ENCODE measurements at places on chromosomes 2 and 18.
A peak's percentile ranks its signal among the peaks of the same experiment; 100 is the strongest.

- no peak for DNase-seq
These were observed 43.6 kb downstream of the POLE4 start for GRCh38 chr2:75002007-75002406.

DNA sequence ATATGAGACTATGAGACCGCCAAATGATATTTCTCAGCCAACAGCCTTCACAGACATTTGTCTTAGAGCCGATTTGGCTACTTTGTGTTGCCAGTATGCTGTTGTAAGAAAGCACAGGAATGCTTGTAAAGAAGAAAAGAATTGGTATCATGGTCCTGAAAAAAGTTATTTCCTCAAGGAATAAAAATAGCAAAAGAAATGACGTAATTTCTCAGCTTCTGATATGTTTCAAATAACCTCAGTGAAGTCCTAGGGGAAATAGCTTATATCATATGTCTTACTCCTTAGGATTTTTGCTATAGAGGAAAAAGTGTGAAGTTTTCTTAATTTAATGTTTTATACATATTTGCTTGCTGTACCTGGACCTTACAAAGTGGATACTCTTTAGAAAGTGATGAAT lies 23.0 kb downstream of the SCN1A start:
- no peak for DNase-seq

GRCh38 chr18:9684881-9685614 lies 23.1 kb upstream of the RAB31 start:
- no peak for DNase-seq

DNA sequence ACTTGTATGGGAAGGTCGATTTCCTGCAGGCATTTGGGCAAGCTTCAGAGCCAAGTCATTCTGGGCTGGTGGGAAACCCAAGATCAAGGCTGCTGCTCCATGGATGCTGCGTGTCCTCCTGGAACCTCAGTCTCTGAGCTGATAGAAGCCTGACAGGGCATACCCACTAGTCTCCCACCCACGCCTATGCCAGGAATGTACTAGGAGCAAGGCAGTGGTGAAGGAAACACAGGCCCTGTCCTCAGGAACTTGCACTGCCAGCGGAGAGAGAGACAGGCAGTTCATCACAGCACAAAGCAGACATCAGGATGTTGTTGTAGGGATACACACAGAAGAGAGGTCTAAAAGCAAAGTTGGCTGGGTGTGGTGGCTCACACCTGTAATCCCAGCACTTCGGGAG lies 84.2 kb downstream of the PLB1 start:
- DNase-seq: no peak

DNA sequence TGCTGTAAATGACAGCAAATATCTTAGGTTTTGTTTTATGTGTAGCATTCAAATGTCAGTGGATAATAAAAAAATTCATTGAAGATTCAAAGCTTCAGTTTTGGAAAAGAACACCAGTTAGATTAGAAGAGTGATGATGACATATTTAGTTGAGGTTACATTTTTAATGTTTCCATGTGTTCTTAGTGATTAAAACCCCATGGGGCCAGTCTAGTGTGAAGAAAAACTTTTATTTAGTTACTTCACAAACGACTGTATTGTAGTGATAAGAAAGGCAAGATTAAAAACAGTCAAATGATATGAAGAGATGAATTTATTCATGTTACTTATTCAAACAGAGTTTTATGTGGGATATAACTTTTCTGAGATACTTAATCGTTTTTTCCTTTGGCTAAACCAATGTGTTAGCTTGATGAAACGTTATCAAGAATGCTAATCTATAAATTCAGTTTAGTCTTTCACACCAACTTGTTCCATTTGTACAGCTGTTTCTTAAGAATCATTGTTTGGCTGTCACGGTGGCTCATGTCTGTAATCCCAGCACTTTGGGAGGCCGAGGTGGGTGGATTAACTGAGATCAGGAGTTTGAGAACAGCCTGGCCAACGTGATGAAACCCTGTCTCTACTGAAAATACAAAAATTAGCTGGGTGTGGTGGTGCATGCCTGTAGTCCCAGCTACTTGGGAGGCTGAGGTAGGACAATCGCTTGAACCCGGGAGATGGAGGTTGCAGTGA lies 11.6 kb downstream of the BMPR2 start:
- no peak for DNase-seq

- DNase-seq: no peak
These were observed 9.9 kb upstream of the ZEB2 start for GRCh38 chr2:144529841-144530240.

- DNase-seq: no peak
These were observed 29.2 kb downstream of the SMAD7 start for GRCh38 chr18:48921305-48922225.

DNA sequence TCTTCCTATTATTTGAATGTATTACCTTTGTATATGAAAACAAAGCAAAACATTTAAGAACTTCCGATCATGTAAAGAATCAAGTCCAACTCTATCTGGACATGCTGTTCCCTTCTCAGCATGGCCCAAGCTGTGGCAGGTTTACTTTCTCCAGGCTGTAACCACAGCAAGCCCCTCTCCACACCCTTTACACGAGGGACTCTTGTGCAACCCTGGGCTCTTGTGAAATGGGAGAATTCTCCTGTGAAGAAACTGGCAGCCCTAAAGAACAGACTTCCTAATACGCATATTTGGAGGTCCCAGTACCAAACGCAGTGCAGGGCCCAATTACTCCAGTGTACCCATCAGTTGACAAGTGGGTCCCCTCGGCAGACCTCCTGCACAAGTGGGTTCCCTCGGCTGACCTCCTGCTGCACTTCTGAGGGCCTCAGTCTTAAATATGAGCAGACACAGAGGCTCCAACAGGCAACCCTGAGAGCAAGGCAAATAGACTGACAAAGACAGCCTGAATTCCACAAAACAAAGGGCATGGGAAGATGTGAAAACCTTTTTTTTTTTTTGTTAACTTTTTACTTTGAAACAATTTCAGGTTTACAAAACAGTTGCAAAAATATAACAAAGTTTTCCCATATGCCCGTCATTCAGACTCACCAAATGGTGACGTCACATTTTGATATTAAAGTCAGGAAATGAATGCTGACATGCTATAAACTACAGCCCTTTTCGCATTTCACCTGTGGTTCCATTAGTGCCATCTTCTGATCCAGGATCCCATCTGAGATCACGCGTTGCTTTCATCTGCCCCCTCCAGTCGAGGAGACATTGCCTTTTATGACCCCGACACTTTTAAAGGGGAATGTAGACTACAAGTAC lies 78.2 kb downstream of the FBXO15 start:
- DNase-seq: no peak

DNA sequence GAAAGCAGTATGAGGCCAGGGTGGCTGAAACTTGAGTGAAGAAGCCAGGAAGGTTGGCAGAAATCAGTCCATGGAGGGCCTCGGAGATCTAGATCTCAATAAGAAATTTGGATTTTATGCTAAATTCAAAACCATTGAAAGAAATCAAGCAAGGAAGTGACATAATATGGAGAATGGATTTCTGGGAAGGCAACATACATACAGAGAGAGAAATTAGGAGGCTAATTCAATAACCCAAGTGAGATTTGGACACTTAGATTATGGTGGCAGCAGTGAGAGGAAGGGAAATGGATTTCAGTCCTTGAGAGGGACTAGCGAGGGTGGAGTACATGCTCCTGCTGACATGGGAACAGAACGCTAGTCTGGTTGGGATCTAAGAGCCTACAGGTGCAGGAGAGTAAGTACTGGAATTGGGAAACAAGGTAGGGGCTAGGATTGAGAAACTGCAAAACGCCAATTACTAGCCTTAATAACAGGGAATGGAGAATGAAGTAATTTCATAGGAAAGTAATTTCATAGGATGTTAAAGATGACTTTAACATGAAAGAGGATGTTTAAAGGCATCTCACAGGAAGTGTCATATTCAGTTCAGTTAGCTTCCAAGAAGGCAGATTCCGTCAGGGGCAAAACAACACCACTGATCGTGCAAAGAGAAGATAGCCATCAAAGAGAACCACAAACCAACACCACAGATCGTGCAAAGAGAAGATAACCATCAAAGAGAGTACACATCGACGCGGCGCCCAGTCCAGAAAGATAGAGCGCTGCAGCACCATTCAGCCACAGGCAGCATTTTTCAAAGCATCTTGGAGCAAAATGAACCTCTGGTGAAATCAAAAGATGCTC lies 27.2 kb downstream of the CDKL4 start:
- DNase-seq: peak; percentile 30

- DNase-seq: no peak
These were observed 93.2 kb downstream of the CABYR start for GRCh38 chr18:24231773-24232735.

DNA sequence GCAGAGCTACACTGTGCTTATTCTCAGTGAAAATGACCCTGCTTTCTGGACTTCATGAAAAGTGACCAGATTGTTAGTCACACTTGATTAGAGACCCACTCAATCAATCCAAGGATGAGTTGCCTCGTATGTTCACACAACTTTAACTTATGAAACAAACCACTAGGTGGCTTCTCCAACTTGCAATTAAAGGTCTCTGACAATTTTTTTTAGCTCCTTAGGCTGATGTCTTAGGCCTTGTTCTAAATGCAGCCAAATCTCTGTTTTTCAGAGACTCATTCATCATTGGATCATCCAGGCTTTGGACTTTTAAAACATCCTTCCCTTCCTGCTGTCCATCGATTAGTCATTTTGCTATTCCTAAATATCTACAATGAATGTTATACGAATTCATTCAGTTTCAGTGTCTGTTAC lies 63.4 kb downstream of the MREG start:
- DNase-seq: no peak

GRCh38 chr2:99960790-99961189 lies 181.6 kb downstream of the AFF3 start:
- DNase-seq: no peak

DNA sequence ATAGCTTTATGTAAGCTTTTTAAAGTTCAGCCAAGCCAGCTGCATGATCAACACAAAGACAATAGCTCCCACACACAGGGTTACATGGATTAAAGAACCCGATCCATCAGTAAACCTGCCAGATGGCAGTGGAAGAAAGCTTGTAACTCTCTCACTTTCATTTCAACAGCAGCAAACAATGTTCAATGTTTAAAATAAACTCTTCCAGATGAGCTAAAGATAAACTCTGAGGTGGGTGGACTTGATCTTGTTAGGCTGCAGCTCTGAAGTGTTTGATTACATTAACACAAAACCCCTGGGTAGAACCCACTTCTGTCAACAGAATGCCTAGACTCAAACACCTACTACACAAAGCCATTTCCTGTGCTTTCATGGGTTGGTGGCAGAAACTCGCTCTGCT lies 13.9 kb downstream of the RDH14 start:
- no peak for DNase-seq

DNA sequence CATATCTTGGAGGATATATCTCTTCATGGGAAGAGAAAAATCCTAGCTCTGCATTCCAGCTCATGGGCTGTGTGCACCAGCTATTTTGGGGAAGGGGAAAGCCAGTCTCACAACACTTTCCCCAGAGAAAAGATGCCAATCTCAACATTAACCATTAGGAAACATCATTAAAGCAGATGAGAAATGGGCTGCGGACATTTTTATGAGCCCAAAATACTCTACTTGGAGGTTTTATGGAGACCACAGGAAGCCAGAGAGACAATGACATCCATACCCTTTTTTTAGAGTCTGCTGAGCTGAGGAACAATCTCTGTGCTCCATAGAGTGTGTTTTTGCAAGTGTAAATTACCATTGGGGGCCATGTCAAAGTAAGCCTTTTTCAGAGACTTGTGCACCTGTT lies 213.7 kb downstream of the TRIB2 start:
- no peak for DNase-seq

DNA sequence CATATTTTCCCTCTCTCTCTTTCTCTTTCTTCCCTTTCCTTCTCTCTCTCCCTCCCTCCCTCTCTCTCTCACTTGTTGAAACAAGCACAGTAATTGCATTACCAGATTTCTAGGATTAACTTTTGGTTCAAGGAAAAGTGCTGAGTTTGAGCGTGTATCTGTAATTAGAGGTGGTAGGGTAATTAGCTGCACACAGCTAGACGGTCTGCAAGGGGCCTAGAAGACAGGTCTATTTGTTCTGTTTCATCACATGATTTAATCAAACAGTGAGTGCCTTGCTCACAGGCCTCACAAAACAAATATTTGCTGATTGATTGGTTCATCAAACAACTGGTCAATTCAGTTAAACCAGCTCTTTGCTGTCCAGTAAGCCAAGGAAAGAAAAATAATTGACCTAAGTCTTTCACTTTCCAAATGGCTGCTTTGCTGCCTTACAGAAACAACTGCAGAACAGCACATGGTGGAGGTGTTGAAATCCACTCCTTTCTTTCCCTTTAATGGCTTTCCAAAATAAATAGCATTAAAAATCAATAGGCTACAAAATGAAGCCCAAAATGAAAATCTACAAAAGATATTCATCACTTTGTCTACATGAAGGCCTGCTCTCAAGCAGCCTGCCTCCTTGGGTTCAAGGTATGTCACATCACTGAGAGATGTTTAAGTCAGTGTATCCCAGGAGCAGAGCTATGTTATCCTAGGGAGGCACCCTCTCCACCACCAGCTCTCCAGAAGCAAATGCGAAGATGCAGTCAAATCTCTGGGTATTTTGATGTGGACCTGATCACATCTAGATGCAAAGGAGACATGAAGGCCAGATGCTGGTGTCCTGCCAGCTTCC lies 264.4 kb upstream of the SIX2 start:
- no peak for DNase-seq

- no peak for DNase-seq
These were observed 267.8 kb upstream of the EPAS1 start for GRCh38 chr2:46029332-46029811.

DNA sequence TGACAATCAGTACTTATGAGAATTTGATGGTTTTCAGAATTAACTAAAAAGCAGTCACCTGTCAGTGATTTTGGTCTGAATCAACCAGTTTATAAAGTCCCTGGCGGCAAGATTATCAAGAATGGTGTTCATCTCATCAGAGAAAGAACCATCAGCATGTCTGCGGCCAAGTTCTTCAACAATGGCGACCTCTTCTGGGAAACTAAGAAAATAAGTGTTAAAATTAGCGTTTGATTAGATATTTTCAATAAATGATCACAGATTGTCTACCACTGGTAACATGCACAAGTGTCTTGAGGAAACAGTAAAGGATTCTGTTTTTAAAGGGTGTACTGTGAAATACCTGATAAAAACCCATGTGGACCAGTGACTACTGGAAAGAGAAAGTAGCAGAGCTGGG lies 8.1 kb downstream of the GCG start:
- DNase-seq: no peak

- DNase-seq: peak; percentile 78
These were observed 25.7 kb downstream of the FBXO48 start for GRCh38 chr2:68441179-68441993.

- DNase-seq: no peak
These were observed 5.4 kb downstream of the POU3F3 start for GRCh38 chr2:104859291-104859765.

DNA sequence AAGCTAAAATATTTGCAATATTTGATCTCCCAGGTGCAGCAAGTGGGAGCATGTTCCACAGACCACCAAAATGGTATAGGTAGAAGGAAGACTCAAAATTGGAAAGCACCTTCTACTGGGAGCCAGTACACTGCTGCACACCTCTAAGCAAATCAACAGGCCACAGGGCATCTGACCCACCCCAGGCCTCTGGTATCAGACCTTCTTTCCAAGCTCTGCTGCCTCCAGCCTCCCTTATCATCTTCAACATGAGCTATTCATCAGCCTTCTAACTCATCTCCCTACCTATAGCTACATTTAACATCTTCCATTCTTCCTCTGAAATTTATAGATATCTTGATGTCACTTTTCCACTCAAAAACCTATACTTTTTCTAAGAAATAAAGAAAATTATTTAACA lies 294.8 kb downstream of the ZEB2 start:
- DNase-seq: no peak
